A172 (cell line): ENCODE measurements at places on chromosomes 12 and 14. TPM values are rescaled to one million over a fixed set of nuclear protein-coding genes. Genes with fewer than 3 reads are reported as not detected.

DNA sequence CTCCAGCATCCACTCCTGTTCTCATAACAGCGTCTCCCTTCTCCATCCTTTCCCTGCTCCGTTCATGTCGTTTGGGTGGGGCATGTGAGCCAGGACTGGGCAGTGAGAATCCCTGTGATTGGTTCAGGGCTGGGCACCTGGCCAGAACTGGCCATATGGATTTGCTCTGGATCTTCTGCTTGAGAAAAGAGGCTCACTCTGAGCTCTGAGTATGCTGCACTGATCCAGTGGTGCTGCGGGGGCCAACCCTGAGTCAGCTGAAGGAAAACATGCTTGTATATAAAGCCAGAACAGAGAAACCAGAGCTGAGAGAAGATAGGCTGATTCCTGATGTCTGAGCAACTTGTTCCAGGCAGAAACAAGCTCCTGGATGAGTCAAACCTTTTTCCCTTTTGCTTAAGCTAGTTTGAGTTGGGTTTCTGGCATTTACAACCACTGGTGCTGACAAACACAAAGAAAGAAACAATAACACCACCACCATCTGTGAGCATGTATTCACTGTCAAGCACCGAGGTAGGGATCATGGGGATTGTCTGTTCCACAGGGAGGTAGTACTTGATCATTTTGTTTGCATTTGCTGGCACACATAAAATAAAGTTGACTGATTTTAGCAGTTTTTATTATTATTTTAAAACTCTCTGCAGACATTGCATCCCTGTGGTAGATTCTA, 14.0 kb upstream of the HPD start:
- peak; percentile 44 for DNase-seq

- no peak for DNase-seq
These were observed 92.7 kb downstream of the PAH start for GRCh38 chr12:102824218-102824835.

Gene NOXRED1
- total RNA-seq = not detected in 2 replicates

- DNase-seq = no peak
These were observed 8.5 kb upstream of the SERPINA12 start for GRCh38 chr14:94517641-94518257.

- no peak for DNase-seq
These were observed 16.7 kb upstream of the IFNG start for GRCh38 chr12:68176257-68176656.

DNA sequence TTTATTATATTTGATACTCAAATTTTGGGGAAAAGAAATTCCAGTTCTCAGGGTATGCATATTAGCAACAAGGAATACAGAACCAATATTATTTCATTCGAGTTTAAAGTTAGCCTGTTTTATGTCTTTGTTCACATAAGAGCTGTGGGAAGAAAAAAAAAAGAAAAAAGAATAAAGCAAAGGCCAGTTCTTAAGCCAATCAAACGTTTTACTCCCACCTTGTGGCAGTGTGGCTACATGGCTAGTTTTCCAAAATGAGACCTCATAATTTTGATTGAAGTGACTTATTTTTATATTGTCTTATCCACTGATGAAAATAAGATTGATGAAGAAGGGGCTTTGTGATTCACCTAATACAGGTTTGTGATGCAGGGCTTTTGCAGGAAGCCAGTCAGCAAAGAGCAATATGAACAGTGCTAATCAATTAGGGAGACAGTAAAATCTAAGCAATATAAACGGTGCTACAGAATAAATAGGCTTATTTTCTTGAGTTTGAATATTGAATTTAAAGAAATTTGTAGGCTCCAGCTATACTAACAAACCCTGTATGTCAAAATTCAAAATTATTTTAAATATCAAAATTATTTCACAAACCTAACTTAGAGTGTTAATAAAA, 624.1 kb upstream of the FOXG1 start:
- DNase-seq = no peak

Gene SOAT2
- total RNA-seq = 0.17 TPM in 1 of 2 replicates, not detected in the other

Gene TSPAN11
- not detected in 2 replicates for total RNA-seq

Gene NOVA1
- not detected in 2 replicates for total RNA-seq

DNA sequence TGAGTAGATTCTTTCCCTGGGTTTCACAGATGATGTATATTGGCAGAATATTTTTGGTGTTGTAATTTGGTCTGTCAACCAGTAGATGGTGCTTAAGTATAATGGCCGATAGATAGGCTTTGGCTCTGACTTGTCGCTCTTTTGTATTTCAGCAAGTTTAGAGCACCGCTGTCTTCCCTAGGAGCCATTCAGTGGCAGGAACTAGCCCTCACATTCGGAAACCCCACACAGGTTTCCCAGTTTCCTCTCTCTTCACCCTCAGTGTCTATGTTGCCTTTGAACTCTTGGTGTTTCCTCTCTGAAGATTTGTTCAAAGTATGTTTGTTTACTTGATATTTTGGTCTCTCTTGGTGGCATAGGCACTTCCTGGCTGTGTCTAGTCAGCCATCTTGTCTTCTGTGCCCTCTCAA, 102.2 kb downstream of the GPHN start:
- no peak for DNase-seq

DNA sequence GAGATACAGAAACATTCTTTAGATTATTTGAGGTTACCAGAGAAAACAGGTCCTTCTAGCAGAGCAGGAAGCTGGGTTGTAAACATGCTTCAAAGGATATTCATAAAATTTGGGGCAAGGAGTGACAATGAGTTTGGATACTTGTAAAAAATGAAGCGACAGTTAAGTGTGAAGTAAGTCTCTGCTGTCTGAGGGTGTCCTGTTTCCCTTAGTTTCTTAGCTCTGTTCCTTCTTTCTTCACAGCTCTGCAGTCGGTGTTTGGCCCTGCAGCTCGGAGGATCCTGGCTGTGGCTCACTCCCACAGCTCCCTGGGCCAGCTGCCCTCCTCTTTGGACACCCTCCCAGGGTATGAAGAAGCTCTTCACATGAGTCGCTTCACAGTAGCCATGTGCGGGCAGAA, 10.8 kb downstream of the TMEM52B start:
- no peak for DNase-seq

Gene PWP1
- total RNA-seq = 79.2 and 117 TPM in 2 replicates

- no peak for DNase-seq
These were observed 68.8 kb upstream of the IFNG-AS1 start for GRCh38 chr12:67920413-67920812.

DNA sequence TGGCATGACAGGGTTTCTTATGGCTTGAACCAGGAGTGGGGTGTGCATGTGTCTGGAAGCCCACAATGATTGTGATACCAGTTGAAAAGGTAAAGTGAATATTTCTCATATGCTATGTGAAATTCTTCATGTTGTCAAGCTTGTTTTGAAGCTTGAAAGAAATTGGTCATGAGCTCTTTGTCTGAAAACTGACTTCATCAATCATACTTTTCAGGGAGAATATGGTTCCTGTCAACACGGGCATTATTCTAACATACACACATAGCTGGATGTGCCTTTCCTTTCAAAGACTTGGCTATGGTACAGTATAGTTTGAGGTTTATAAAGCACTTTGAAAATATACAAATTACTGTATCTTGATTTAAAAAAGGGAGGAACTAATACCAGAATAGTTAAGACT, 158.8 kb downstream of the KCNH5 start:
- no peak for DNase-seq

Gene SDR9C7
- total RNA-seq = 0.12 TPM in 1 of 2 replicates, not detected in the other

DNA sequence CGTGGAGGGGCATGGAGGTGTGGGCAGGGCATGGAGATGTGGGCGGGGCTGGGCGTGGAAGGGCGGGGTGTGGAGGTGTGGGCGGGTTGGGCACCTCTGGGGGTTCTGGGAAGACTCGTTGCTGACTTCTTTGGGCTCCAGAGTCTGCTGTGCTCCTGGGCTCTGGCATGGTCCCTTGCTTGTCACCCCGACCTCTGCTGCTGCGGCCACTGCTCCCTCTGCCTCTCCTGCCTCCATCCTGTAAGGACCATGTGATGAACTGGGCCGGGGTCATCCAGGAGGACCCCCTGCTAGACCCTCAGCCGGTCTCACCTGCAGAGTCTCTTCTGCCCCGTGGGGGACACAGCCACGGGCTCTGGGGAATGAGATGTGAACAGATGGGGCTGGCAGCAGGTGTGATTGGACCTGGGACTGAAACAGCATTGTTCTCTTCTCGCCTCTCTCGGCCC, 15.3 kb downstream of the NOC4L start:
- no peak for DNase-seq

DNA sequence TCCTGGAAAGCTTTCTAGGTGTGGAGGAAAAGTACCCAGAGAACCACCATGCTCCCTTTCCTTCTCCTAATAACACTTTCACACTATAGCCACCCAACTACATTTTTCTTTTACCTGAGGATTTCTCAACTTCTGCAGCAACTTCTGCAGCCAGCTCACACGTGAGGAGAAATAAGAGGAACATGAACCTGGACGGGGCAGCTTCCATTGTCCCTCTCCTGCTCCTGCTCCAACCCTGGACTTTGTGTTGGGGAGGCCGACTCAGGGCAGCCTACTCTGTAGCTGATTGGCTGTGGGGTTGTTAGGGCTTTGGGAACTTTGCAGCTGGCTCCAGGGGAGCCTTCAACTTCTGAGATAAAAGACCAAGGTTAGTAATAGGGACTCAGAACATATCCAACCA, at the start of gene ERP27:
TSS of gene ERP27 (minus strand) at position 237 of the 400 bp plus-strand sequence. CDS start at position 208, 29 bp downstream.
- DNase-seq = no peak

DNA sequence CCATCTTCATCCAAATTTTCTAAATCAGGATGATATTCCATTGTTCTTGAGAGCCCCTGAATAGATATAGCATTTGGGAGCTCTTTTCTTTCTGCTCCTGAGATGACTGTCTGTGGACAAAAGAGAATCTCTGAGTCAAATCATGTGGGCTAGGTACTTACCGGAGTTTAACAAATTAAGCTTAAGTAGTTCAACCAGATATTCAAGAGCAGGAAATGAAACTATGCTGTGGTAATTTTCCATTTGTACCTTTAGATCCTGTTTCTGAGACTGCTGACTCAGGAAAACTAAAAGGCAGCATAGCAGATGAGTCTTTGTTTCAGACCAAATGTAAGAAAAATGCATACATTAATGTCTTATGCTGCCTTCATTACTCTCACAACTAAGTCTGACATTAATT, at the start of gene CLEC7A:
TSS of gene CLEC7A (minus strand) at position 158 of the 400 bp plus-strand sequence. CDS start at position 41, 117 bp downstream.
- DNase-seq = no peak

DNA sequence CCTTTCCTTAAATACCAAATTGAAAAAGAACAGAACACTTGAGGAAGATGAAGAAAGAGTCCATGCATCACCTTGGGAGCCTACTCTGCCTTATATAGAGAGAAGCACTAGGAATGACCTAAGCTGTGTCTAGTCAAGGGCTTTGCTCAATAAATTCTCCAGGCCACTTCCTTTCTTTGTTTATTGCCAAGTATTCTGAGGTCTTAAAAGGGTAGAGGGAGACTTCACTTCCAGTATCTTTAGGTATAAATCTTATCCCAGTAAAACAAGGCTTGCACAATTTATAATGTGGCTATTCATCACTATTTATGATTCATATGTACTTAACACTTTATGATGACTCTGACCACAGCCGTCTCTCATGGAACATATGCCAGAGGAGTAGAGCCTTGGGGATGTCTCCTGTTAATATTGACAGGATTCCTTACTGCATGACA, 85.1 kb upstream of the ARHGAP5 start:
- peak; percentile 56 for DNase-seq

Gene TMEM52B
- 3.4 and 10.9 TPM in 2 replicates for total RNA-seq

Gene GNB3
- 0.19 and 5.1 TPM in 2 replicates for total RNA-seq

Gene SSTR1
- total RNA-seq = not detected in 2 replicates

Gene PUS7L
- 17.2 and 24.7 TPM in 2 replicates for total RNA-seq
